Cortex of kidney (tissue), 1 donor: ENCODE measurements at places on chromosomes 6 and 20.

DNA sequence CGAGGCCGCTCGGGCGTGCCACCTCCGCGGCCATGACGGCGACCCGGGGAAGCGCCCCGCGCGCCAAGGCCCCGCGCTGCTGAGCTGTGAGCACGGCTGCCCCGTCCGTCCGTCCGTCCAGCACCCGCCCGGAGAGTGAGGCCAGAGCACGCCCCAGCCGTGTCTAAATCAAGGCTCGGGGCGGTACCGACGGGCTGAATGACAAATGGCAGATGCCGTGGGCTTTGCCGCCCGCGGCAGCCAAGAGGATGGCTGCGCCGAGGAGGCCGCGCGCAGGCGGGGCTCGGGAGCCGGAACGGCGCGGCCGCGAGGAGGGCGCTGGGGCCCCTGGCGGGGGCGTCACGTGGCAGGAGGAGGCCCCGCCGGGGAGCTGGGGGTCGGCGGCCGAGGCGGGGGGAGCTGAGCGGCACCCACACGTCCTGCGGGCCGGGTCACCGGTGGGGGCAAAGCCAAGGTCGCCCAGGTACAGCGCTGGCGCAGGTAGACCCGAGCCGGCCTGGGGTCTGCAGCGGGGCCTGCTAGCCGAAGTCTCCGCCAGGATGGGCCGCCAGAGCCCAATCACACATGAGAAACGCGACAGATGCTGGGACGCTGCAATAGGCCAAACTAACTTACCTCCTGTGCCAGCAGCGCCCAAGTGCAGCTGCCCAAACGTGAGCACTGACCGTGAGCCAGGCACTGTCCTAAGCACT, at the start of gene PLAGL1:
TSS of gene PLAGL1 (minus strand) at position 140 of the 692 bp plus-strand sequence. CDS start 60,123 bp downstream, outside the sequence.
- DNase-seq: no peak

DNA sequence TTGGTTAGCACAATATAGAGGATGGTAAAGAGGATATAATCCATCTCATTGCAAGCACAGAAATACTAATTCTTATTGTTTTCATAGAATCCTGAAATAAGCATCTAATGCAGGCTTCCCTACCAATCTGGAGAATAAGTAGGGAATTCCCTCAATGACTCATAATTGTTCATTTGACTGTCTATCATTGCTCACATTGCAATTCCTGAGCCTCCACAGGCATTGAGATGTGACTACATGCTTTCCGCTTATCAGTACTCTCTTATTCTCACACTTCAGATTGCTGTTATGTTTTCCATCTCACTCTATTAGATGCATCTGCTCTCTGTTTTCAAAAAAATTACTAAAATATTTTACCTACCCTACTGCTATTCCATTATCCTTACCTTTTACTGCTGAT, 216.2 kb upstream of the PRSS16 start:
- no peak for DNase-seq

DNA sequence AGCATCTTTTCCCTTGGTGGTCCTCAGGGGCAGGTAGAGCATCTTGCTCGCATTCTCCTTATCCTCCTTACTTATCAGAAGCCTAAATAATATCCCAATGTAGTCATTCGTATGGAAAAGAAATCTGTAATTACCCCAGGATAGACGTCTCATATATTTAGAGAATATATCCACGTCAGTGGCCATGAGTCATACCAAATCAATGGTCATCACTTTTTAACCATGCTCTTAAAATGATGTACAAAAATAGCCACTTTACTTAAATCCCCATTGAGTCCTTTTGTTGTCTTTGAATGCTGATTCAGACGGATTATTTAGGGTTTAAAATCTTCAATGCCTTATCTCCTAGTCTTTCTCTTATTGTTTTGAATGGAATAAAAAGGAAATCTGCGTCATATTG, 231.7 kb upstream of the STXBP5 start:
- no peak for DNase-seq

DNA sequence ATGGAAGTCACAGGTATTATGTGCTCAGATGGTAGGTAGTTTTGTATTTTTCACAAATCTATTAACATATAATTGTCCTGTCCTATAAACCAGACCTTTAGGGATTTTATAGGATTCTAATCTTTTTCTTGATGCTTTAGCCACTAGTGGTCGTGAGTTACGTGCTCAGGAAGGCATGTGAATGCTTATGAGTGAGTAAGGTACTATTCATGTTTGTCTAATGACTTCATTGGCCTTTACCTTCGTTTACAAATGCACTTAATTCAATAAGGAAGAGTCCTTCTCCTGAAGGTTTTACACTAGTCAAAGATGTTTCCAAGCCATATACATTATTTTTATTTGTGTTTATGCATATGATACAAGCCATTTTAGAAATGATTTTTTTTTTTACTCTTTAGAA, 23.0 kb downstream of the PACRG start:
- no peak for DNase-seq

GRCh38 chr20:687468-688203, 12.0 kb upstream of the SCRT2 start:
- no peak for DNase-seq

GRCh38 chr20:972256-972655, 29.9 kb downstream of the RSPO4 start:
- DNase-seq: no peak

DNA sequence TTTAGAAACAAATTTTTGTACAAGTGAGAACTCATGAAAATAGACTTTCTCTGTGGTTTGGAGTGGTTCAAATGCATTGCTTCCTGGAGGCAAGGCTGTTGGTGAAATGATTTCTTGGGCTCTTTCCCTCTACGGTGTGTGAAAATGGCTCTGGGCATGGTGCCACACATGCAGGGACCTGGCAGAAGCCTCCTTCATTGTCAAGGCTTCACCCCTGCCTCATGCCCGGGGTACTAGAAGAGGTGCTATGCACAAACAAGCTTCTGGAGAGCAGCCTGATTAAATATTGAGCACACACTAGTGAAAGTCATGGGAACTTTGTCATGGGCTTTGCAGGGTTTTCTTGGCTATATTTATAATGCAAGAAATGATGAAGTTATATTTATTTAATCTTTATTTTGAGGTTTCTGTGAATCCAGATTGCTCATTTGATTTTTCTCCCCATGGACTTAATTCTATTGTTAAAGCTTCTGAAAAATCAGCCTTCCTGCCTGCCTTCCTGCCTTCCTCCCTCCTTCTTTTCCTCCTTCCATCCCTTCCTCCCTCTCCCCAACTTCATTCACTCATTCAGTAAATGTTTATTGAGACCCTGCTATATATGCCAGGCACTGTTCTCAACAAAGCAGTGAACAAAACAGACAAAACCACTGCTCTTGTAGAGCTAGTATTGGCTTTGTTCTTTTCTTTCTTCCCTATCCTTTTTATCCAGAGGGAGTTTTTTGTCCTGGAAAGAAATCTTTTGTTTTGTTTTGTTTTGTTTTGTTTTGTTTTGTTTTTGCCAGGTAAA, 21.0 kb downstream of the C6orf89 start:
- no peak for DNase-seq

GRCh38 chr6:139623372-139623771, 248.9 kb upstream of the CITED2 start:
- no peak for DNase-seq

DNA sequence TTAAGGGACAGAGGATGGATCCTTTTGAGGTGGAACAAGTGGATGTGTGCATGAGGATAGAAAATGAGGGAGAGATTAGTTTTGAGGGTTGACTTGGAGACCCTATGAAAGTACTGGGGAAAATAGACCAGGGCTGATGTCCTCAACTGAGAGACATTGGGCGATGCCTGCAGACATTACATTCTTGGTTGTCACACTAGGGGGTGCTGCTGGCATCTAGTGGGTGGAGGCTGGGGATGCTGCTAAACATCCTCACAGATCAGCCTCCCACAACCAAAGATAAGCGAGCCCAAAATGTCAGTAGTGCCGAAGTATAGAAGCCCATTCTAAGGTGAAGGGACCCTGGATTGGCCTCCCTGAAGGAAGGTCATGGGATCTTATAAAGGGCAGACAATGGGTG, 63.3 kb downstream of the MOCS1 start:
- DNase-seq: no peak

DNA sequence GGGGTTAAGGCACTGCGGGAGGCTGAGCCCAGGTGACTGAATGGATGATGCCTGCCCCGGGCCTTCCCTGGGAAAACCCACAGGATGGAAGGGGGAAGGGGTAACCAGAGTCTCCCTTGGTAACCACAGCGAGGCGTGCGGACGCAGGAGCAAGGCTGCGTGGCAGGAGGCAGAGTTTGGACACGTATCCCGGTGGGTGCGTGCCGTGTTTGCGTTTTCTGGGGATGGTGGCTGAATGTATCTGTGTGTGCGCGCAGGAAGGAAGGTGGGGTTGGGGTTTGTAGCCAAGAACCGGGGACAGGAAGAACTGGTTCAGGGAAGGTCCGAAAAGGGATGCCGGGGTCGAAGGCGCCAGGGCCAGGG, 1.8 kb downstream of the MDGA1 start:
- DNase-seq: no peak

DNA sequence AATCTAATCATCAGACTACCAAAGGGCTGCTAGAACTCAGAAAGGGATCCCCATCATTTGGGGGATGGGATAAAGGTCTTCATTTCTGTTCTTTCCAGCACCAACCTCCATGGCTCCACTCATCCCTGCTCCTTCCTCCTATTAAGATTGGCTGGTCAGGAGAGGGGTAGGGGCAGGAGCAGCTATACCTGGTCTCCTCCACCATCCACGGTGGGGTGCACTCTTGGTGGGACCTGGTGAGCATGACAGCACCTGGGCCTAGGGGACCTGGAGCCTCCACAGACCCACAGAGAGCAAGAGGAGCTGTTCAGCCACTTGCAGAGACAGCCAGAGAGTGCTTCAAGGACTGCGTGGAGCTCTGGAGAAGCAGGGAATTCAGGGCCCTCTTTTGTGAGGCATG, 6.1 kb upstream of the ULBP2 start:
- DNase-seq: no peak

DNA sequence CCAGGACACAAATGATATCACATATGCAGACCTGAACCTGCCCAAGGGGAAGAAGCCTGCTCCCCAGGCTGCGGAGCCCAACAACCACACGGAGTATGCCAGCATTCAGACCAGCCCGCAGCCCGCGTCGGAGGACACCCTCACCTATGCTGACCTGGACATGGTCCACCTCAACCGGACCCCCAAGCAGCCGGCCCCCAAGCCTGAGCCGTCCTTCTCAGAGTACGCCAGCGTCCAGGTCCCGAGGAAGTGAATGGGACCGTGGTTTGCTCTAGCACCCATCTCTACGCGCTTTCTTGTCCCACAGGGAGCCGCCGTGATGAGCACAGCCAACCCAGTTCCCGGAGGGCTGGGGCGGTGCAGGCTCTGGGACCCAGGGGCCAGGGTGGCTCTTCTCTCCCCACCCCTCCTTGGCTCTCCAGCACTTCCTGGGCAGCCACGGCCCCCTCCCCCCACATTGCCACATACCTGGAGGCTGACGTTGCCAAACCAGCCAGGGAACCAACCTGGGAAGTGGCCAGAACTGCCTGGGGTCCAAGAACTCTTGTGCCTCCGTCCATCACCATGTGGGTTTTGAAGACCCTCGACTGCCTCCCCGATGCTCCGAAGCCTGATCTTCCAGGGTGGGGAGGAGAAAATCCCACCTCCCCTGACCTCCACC, 42.2 kb downstream of the SIRPA start:
- no peak for DNase-seq

GRCh38 chr20:51469578-51470498, 72.7 kb downstream of the NFATC2 start:
- no peak for DNase-seq

DNA sequence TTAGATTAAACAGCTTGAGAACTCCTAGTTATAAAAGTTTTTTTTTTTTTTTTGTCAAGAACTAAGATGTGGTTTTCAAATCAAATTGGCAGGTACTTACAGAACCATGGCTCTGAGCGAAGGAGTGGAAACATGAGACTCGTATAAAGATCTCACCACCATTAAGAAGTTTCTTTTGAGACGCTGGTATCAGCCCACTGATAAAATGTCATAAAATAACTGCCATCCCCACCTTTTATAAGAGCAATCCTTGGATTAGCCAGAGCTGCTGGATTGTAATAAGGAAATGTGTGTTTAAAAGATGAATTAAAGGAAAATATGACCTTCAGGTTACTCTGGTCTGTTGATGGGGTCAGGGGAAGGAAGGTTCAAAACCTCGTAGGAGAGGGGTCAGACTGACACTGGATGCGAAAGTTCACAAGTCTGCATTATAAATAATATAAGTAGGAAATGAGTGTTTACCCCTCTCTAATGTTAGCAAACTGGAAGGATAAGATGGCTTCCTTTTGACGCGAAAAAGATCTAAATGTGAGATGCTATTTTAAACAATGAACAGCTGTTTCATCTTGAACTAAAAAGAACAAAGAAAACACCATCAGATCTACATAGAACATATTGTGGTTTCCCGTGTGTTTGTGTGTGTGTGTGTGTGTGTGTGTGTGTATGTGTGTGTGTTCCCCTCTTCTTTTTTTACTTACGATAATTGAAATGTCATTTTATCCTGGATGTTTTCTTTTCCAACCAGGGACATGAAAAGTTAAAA, 386.8 kb upstream of the JAG1 start:
- DNase-seq: no peak
